ENCODE measurements at places on chromosomes 3 and 15. TPM values are rescaled to one million over a fixed set of nuclear protein-coding genes. Genes with fewer than 3 reads are reported as not detected.

SLCO2A1 gene
- 9.0 TPM for polyA plus RNA-seq

PRRT3 gene
- 13.6 TPM for polyA plus RNA-seq

CDCP1 gene
- polyA plus RNA-seq: not detected

PLA2G4E gene
- polyA plus RNA-seq: not detected

DNA sequence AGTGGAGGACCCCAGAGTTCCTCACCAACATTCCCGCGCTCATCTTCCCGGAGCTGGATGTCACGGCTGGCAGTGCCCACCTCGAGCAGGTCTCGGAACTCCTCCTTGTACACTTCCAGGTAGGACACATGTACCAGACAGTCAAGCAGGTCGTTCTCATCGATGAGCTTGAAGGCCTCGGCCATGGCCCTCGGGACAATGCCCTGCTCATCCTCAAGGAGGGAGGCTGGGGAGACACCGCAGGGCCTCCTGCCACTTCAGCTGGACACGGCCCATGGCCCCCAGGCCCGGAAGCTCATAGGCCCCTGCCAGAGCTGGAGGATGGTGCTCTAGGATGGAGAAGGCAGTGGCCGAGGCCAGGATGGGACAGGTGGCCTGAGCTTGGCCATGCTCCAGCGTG, 5.6 kb downstream of the KIF7 start:
- no peak for DNase-seq

DNA sequence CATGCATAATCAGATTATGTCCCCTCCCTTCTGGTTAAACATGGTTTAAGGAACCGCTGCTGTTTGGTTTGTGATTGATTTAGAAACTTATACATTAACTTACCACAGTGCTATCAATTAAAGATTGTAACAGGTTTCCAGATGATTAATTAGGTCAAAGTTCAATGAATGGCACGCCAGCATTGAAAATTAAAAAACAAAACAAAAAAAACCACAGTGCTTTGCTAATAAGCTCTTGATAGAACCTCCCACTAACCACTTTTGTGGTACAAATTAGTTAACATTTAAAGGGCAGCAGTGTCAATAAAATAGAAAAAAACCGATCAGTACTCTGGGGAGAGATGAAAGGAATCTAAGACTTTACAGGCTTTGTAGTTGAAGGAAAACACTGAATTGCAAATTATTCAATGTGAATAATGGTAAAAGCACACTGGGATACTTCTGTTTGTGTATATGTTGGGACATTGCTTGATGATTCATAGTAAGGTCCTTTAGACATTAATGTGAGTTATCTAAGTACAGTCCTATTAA, 7.6 kb upstream of the C3orf38 start:
- DNase-seq: peak; percentile 26

DNA sequence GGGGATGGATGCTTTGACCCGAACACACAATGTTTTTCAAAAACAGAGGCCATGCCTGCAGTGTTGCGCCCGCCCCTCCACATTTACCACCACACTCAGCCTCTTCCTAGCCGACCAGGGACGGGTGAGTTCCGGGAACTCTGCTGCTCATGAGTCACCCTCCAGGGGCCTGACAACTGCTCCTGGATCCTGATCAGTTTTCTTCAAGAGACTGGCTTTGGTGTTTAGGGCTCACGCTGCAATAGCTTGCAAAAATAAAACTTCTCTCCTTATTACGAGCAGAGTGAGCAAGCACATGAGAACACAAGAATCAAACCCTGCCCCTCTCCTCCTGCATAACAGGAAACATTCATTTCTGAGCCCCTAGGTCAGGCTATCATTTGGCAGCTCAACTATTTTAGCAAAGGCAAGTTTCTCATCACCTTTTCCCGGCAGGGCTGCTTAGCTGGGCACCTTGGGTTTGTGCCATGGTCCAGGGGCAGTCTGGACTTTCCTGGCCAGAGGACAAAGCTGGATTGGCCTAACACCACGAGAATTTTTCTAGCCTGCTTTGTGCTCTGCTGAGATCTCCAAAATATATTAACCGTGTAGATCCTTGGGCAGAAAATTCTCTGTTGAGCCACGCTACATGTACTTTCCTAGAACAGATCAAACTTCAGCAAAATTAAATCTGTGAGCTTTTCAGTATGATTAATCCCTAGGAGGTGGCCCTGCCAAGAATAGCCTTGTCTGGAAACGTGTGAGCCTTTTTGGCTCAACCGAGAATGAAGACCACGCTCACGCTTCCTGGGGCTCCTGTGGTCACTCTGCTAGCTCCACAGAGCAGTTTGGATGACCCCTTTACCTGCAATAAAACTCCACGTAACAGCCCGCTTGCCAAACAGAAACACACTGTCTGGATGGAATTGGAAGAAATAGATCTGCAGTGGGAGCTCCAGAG, 52.7 kb upstream of the SPATA12 start:
- DNase-seq: no peak

- DNase-seq: no peak
Measured at GRCh38 chr15:77564938-77565337, 67.8 kb downstream of the LINGO1 start.

DNA sequence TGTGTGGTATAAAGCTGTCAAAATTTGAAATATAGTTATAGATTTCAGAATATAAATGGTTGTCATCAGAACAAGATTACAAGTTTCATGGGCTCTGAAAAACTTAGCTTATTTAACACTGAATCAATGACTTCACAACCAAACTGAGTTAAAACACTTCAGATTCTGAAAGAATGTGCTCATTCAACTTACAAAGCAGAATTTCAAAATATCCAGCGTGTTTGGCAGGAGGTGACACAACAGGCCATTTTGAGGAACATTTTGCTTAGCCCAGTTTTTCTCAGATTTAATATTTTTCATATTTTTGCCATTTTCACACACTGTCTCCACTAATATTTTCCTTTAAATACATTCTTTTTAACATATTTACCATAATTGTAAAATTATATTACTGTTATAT, 781.1 kb downstream of the TUSC7 start:
- DNase-seq: no peak

Data from cardiac muscle cell (in vitro differentiated cells and primary cell).